ENCODE measurements at places on chromosomes 7 and 10.

DNA sequence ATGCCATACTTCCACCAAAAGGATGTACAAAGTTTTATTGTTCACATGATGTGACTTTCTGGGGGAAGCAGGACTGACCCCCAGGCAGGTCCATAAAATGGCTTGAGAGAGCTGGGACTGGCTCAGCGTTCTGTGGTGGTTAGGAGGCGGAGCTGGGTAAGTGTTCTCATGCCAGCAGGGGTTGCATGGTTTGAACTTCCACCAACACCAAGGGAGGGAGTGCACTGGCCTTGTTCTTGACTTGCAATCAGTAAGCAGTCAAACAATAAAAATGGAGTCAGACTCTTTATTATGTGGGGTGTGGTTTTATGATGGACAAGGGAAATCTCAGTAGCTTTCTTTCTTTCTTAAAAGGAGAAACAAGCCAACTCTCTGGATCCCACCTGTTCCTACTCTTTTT lies 95.4 kb upstream of the PRR15 start:
- no peak for DNase-seq

DNA sequence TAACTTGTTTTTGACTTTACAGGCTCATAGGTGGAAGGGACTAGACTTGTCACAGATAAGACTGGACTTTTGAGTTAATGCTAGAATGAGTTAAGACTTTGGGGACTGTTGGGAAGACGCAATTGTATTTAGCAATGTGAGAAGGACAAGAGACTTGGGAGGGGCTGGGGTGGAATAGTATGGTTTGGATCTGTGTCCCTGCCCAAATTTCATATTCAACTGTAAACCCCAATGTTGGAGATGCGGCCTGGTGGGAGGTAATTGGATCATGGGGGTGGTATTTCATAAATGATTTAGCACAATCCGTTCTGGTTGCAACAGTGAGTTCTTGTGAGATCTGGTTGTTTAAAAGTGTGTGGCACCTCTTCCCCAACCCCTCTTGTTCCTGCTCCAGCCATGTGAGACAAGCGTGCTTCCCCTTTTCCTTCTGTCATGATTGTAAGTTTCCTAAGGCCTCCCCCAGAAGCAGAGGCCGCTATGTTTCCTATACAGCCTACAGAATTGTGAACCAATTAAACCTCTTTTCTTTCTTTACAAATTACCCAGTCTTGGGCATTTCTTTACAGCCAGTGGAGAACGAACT lies 22.6 kb downstream of the RNF216 start:
- DNase-seq = no peak

- DNase-seq = no peak
These were observed 264.5 kb downstream of the CELF2 start for GRCh38 chr10:11282156-11282555.

GRCh38 chr7:116800594-116800993 lies 61.8 kb upstream of the CAPZA2 start:
- no peak for DNase-seq

DNA sequence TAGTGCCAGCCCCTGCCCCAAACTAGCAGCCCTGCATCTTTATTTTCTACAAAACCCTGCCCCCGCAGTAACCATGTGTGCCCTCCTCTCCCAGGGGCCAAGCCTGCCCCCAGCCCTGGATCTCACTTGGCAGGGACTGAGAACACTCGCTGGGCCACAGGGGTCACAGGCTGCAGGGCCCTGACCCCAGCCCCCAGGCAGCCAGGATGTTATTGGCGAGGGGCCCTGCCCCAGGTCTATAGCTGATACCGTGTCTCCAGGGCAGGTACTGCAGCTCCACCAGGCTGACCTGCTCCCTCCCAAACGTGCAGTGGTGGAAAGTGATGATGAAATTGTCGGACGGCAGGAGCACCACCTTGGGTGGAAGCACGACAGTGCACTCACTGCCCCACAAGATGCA lies 35.9 kb upstream of the TUBB8 start:
- no peak for DNase-seq

GRCh38 chr10:119466655-119467054 lies 75.9 kb downstream of the RGS10 start:
- DNase-seq = no peak

DNA sequence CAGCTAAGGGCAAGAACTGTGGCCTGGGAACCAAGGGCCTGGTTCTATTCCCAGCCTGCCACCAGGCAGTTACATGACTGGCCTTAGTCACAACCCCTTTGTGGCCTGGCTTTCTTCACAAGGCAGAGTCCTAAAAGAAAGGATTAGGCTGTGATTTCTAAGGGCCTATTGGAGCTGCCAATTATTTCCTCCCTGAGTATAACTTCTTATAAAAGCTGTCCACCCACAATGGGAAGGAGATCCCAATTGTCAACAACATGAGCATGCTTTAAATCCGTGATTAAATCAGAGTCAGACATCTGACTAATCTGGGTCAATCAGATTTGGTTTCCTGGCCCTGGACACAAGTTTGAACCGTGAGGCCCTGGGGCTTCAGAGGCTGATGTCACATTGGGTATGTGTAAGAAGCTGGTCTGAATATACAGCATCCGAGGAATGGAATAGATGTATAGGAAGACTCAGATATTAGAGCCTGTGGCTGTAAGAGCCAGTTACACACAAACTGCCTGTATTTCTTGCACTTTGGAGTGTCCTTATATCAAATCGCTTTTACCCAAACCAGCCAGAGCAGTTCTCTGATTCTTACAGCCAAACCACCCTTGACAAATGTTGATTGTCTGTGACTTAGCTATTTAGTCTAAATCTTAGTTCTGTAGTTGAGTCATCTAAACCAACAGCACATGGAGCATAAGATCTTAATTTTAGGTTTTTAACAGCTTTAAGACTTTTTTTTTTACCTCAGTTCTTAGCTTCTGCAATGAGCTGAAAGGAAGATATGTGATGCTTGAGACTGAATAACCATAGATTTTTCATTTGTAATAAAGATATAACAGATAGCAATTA lies 61.3 kb downstream of the ABCB4 start:
- no peak for DNase-seq

GRCh38 chr7:10734595-10734994 lies 239.1 kb upstream of the PHF14 start:
- DNase-seq = no peak

GRCh38 chr10:124516746-124517397 lies 55.2 kb downstream of the LHPP start:
- no peak for DNase-seq

- peak; percentile 84 for DNase-seq
These were observed 12.6 kb upstream of the NPFFR1 start for GRCh38 chr10:70296406-70296899.

GRCh38 chr7:22452960-22453558 lies 46.9 kb downstream of the STEAP1B start:
- DNase-seq = no peak

DNA sequence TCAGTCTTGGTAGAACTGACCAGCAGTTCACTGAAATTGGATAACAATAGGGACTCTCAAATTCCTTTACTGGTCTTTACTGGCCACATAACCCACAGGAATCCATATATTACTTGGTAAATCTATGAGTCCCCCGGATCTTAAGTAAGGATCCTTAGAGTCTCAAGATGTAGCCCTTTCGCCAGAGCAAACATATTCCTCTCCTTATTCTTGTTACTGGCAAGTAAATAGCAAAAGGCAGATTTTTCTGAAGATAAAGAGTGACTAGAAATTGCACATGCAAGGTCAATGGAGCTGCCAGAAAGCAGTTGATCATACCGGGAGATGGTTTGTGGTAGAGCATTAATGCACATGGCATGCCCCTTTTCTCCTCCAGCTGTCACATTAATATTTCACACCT lies 283.0 kb downstream of the HDAC9 start:
- DNase-seq = no peak

DNA sequence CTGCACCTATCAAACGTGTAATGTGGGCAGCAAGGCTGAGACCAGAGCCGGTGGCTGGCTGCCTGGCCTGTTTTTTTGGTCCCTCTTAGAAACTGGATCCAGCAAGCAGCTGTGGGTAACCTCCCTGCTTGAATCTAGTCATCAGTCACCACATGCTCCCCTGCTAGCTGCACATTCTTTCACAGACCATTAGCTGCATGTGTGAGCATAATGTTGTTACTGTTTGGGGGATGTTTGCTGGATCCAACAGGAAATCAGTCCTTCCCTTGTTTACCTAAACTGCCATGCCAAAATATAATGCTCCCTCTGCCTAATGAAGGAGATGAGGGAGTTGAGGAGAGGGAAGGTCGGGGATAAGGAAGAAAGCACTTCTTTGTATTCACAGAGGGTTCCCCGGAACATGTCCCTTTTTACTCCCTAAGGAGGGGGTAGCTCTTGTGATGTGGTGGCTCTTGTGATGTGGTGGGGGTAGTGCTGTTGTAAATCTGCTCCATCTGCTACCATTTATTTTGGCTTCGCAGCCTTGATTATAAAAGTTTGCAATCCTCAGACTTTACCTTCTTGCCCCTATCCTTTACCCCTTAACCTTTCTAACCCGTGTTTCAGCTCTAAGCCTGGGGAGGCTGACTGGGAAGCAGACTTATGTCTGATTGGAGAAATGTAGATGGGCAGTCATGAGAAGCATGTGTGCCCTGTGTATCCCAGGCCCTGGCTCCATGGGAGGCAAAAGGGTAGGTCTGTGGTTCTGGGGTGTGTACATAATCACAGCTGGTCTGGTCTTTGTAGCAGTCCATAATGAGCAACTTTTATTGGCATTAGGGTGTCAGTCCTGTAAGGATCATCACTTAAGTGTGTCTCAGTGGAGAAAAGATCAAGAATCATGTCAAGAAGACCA lies 20.8 kb downstream of the LOXL4 start:
- DNase-seq = no peak

Measured in 8988T (cell line).